ENCODE measurements at places on chromosomes 12 and 14. TPM values are rescaled to one million over a fixed set of nuclear protein-coding genes. Genes with fewer than 3 reads are reported as not detected.

DNA sequence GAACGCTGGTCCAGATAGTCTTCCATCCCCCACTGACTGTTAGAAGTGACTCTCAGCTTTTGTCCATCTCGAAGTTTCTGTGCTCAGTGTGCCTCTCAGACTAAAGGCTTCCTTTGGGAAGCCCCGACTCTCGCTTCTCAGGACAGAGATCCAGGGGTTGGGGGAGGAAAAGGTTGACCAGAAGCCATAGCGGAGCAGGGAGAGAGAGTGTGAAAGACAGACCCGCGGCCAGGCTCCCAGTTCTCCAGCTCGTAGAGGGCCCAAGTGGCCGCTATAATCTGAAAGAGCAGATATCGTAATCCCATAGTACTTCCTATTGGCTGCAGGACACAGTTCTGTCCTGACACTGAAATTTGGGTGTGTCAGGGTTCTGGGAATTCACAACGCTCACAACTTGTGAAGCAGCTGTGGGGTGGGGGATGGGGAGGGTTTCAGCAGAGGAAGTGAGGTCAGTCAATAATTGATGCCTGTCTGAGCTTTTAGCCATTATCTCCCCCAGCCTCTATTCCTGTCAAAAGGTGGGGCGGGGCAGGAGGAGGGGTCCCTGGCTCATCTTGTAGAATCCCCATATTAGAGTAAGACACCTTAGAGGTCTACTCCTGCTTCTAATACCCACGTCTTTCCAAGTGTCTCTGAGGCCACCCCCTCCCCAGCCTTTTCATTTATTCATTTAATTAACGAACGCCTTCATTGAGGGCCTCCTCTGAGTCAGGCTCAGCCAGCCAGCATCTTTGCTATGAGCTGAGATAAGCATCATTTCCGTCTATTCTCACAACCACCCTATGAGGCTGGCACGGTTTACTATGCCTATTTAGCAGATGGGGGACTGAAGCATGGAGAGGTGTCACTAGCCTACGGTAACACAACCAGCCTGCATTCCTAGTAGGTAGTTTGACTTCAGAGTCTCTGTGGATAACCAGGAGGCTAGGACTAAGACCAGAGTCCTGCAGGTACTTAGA, 1.6 kb upstream of the ACVRL1 start:
- no peak for DNase-seq

The PPP1R1A gene
- total RNA-seq, result not detected

DNA sequence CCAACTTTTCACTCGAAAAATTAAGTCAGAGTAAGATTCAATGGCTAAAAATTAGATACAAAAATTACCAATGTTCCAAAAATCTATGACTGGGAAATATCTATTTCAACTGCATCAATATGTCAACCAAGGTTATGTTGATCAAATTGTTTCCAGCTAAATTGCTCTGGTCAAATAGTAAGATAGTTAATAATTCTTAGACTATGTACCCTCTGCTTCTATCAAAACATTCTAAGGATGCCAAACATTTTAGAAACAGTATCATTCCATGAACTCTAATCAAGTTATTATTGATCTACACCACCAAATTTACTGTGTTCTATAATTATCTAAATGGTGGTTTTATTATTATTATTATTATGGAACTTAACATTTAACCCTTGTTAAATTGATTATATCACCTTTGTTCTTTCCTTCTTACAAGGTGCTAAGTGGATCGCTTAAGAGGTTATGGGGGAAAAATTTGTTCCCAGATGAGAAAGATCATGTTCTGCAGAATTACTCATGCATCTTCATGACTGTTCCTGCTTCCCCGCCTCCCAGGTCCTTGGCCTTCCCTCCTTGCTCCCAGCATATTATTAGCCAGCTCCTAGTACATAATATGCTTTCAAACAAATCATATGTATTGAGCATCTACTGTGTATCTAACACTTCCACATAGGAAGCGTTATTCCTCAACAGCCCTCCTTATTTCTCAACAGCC, 240.5 kb upstream of the KRR1 start:
- DNase-seq, result no peak

DNA sequence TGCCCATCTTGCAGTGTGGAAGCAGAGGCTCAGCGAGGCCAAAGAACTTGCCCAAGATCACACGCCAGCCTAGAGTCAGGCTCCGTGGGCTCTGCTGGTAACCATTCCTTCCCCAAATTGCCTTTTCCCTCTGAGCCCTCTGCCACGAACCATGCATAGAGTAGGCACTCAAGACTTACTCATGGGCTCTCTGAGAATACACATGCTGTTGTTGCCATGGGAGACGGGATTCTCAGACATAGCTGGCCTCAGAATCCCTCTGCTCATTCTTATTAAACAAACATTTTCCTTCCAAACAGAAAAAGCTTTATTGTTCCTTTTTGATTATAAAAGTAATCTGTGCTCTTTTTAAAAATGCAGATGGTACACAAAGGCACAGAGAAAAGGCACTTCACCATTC, 52.5 kb upstream of the WSCD2 start:
- no peak for DNase-seq

DNA sequence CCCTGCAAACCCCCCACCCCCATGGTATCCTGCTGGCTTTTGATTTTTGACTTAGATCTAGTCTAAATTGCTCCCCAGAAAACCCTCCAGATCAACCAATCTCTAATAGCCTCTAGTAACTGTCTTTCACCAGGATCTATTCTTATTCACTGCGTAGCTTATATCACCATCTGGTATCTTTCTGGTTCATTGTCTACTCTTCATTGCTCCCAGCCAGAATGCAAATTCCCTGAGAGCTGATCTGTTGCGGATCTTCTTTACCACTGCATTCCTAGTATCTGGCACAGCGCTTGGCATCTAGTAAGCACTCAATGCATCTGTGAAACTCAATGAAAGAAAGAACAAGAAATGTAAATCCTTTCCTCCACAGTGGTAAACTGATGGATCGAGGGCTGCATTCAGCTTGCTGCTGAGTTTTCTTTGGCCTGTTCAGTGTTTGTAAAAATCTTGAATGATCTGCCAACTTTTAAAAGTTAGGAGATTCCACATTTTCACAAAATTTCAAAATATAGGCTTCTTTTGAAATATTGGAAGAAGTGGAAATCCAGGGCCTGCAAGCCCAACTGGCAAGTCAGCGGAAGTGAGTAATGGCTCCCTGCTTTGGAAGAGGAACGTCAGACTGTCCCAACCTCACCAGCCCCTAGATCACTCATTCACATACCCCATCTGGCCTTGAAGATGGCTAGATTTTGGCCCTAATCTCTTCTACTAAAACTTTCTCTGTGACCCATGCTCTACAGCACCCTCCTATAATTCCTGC, 274.2 kb downstream of the SSPN start:
- no peak for DNase-seq

The SLC7A8 gene
- not detected for total RNA-seq

DNA sequence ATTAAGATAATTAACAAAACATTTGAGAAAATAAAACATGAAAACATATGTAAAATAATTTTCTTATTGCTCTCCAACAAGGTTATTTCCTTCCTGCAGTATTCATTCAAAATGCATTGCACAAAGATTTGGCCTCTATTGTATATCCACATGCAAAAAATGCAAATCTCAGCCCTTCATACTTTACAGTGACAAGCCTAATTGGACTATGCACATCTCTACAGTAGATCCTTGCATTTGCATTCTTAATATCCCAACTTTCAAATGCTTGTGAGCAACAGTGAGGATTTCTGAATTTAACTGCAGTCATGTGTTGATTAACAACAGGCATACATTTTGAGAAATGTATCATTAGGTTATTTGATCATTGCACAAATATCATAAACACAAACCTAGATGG, 333.7 kb downstream of the PAWR start:
- no peak for DNase-seq

Measured in CD4-positive, CD25-positive, alpha-beta regulatory T cell (primary cell).